ENCODE measurements at places on chromosomes 6 and 20.

- peak; percentile 13 for DNase-seq
Measured at GRCh38 chr20:17525650-17526049, 5.5 kb downstream of the BFSP1 start.

- peak; percentile 68 for DNase-seq
Measured at GRCh38 chr6:5995949-5996713, 10.6 kb downstream of the NRN1 start.

DNA sequence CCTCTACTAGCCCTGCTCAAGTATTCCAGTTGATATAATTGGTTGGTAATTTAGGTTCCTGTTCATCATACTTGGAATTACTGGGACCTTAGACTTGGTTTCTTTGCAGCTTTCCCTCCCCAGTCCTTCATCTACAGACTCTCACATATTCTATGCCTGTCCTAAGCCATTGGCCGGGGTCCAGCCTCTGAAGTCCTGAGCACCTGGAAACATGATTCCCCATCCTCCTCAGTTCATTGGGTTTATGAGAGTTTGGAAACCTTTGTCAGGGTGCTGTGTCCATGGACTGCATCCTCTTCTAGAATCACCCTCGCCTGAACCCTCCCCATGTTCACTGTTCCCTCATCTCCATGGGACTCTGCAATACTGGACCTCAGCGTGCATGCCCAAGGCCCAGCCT is 8.8 kb downstream of the GSTA2 start:
- DNase-seq, result peak; percentile 9

DNA sequence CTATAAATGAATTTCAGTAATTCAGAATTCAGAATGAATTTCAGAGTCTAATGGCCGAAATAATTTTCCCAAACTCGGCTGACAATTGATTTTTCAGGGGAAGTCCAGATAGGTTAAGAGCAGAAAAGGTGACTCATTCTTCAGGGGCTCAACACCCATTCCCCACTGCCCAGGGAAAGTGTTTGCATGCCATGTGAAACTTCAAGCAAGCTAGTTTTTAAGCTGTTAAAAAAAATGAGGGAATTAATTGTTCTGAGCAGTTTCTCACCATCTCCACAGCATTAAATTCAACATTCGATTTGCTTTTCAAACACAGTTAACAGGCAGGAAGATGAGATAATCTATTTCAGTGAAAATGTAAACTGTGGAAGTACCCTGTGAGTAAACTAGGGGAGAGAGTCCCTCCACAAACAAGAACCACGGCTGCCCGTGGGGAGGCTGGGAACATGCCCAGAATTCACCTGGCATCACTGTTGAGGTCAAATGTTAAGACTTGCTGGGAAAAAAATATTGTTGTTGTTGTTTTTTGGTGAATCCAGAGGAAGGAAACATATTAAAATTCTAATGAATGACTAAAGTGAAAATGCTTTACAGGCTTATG is 650.8 kb upstream of the AGPAT4 start:
- DNase-seq, result peak; percentile 27

DNA sequence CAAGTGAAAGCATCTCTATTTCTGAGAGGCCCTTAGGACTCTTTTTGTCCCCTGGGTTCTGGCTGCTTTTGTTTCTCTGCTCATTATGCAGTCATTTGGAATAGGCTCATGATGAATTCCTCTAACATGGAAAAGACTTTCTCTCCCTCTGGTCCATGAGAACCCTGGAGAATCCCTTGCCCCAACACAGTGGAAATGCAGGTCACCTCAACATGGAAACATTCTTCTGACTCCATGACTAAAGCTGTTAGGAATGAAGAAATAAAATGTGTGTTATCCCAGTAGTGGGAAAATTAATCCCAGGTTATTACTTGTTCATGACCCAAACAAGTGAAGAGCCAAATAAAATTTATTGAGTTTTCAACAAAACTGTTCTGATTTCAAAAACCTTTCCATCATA is 458.6 kb downstream of the EPM2A start:
- no peak for DNase-seq

DNA sequence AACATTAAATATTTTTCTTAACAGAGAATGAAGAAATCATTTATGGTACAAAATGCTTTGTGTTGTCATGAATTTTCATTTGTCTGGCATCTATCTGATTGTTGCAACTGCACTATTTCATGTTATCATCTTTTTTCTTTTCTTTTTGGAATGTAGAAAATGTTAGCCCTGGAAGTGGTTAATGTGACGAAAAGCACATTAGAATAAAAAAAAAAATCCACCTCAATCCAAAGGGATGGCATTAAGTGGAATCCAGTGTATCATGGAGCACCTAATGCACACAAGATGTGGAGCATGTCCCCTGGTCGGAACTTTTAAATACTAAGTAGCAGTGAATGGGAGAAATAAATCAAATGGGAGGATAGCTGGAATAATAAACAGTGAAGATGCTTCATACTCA is 172.9 kb upstream of the MCHR2 start:
- no peak for DNase-seq

DNA sequence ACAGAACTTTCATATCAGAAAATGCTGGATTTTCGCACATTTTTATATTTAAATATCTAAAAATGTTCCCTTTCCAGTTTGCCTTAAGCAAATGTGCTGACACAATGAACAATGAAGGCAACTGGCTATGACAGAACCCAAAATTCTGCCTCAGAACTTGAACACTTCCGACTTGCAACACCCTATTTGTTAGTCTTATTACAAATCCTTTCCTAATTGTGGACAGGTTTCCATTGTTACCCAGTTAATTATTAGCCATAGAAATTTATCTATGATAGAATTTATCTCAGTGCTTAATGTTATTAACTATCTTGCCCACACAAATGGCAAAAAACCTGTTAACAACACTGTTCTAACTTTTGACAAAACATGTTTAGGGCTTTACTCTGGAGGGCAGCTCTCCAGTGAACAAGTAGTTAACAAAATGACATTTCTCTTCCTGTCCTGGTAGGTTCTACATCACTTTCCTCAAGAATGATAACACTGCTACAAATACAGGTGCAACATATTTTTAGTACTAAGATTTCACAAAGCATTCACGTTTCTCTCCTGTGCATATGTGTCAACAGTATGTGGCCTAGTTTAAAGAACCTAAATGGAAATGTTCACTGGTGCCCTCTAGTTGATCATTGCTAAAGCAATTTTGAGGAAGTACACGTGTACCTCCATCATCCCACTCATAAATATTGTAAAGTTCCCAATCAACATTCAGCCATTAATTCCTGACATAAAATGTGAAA is 58.4 kb downstream of the HIVEP2 start:
- DNase-seq, result no peak

GRCh38 chr6:30391240-30391639 is 46.3 kb downstream of the RPP21 start:
- no peak for DNase-seq

- DNase-seq, result no peak
Measured at GRCh38 chr20:47720636-47721427, 64.4 kb downstream of the SULF2 start.

DNA sequence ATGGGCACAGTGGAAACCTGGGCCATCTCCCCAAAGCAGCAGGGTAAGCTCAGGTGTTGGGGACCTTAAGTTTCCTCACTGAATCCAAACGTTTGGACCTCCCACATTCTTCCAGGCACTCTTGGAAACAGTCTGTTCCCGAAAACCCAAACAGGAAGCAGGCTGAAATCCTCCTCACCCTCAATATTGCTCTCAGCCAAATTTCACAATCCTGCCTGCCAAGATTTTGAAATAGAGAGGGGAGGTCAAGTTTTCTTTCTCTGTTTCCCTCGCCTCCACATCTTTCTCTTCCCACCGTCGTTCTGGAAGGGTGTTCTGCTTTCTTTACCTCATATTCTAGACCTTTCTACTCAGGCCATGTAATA is 392.0 kb upstream of the SASH1 start:
- no peak for DNase-seq

DNA sequence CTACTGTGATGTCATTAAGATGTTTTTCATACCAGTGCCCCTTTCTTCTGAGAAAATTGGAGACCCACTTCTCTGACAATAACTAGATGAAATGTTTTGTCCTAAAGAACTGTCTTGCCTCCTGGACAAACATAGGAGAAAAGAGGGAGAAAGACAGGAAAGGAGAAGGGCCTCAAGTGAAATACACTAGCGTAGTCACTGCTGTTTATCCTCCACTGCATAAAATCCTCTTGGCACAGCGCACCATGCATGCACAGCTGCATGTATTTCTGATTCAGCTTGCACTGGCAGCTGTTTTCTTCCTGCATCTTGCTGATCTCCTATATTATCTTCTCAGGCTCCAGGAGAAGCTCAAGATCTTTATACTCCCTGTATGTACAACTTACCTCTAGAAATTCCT is 158.0 kb upstream of the BMP5 start:
- DNase-seq, result no peak

DNA sequence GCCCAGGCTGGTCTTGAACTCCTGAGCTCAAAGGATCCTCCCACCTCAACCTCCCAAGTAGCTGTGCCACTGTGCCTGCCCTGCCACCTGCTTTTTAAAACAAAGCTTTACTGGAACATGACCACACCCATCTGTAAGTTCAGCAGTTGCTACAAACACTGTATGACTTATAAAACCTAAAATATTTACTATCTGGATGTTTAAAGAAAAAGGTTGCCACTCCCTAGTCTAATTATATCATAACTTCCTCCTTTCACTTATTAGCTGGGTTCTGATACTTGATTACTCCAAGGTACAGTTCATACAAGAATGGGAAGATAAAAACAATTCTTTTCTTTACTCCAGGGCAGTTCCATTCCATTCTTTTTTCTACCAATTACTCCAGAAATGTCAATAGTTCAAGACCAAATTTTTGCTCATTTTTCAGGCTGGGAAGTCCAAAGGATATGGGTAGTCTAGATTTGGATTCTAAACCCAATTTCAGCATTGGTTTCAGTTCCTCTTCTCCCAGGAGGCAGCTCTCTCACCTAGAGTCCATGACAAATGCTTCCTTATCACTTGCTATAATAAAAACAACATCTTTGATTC is 63.1 kb downstream of the SEC63 start:
- DNase-seq, result no peak

DNA sequence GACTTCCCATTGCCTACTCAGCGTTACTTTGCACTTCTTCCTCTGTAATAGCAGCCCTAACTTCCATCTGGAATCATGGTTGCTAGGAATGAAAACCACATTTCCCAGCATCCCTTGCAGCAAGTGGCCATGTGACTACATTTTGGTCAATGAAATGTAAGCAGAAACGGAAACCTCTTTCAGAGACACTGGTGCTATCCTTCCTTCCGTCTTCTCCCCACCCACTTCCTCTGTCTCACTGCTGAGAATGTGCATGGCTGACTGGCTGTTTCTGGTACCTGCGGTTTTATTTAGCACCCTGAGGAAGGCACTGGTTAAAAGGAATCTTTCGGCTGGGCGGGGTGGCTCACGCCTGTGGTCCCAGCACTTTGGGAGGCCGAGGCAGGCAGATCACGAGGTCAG is 107.4 kb downstream of the SCML4 start:
- no peak for DNase-seq

- DNase-seq, result no peak
Measured at GRCh38 chr20:42572320-42573016, 617.2 kb downstream of the PTPRT start.

- no peak for DNase-seq
Measured at GRCh38 chr6:16334671-16335070, 96.3 kb downstream of the GMPR start.

GRCh38 chr6:20861481-20861880 is 327.2 kb downstream of the CDKAL1 start:
- DNase-seq, result no peak

GRCh38 chr20:25318471-25319240 is 70.8 kb downstream of the PYGB start:
- no peak for DNase-seq

DNA sequence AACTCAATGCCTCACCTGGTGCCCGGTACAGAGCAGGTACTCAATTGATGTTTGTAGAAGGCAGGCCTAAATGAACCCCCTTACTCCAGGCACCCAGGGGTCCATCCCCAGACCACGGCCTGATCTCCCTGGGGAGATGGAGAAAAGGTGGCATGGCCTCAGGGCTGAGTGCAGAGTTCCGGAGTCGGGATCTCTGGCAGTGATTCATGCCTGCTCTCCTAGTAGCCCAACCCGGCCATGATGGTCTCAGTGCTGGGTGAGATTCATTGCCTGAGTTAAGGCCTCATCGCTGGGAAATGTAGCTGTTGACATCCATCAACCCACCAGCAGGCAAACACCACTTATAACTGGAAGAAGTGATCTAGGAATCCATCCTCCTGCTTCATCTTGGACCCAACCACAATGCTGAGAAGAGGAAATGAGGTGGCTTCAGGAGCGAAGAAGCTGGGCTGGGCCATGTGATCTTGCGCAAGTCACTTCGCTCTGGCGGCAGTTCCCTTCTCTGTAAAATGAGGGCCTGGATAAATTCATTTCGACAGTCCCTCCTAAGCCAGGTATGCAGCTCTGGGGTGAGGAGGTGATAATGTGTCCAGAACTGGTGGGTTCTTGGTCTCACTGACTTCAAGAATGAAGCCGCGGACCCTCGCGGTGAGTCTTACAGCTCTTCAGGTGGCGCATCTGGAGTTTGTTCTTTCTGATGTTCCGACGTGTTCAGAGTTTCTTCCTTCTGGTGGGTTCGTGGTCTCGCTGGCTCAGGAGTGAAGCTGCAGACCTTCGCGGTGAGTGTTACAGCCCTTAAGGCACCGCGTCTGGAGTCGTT is 24.7 kb downstream of the ETV7 start:
- no peak for DNase-seq

DNA sequence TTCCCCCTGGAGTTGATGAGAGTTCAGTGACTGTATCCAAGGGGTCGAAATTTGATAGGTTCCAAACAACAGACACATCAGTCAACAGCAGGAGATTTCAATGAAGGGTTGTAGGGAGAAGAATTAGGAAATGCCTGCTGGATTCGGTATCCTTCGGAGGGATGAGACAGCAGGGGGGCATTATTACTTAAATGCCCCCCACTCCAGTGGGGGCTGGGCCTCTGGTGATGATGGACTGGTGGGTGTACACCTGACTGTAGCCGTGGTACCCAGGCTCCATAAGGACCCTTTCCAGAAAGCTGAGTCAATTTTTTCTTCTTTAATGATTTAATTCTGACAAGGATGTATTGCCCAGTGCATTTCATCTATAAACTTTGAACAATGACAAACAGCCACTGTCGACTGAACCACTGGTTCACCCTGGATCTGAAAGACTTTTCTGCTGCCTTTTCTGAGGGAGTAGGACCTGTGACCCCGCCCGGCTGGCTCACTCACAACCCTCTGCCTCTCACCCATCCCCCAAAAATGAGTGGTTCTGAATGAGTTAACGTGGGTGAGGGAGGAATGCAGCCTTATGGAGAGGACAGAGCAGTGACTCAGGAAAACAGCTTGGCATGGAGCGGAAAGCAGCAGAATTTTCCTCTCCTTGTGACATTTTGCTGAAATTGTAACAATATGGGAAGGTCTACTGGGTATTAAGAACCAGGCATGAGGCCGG is 41.0 kb downstream of the ZMYND8 start:
- DNase-seq, result peak; percentile 13

DNA sequence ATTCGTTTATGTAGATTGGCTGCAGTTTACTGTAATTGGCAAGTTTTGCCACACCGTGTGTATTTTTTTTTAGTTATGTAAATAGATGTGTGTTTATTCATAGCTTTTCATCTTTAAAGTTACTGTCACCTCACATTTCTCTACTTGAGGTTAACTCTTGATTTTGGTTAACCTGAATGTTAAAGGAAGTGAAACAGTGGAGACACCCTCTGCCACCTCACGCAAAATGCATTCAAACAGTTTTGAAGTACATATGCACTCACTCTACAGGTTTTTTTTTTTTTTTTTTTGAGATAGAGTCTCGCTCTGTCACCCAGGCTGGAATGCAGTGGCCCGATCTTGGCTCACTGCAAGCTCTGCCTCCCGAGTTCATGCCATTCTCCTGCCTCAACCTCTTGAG is 17.7 kb downstream of the OR2A4 start:
- DNase-seq, result no peak

GRCh38 chr6:53858913-53859312 is 64.1 kb downstream of the LRRC1 start:
- no peak for DNase-seq
